ACHN (cell line): ENCODE measurements at places on chromosomes 1 and 21.
A peak's percentile ranks its signal among the peaks of the same experiment; 100 is the strongest.

DNA sequence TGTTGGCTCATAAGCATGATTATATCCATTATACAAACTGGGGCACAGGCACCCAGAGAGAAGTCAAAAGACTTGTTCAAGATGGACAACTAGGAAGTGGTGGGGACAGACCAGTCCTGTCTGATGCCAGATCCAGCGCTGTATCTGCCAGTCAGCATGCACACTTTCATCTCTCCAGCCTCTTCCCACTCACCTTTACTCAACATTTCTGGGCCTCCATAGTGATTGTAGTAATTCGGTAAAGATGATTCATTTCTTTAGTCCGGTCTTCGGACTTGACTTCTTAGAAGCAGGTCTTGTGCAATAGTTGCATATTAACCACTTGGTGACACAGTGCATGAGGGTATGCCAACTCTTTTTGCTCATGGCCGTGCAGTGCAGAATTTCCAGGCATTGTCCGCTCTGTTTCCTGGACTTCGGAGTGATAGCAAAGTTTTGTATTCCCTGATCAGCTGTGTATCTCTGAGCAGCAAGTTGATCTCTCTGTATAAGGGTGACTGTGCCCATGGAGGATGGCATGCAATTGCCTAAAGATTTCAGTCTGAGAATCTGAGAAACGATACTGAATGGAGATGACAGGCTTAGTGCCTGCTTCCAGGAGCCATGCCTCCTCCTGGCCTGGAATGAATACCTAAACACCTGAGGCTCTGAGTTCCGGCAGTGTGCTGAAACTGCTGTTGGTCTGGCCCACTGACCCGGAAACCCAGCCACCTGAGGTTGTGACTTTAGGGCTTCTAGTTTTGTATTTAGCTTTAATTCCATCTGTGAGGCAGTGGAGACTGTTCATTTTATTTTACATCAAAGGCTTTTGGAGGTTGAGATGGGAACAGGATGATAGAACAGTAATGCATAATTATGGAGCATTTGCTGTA lies 39.0 kb downstream of the GALNT2 start:
- DNase-seq, result peak; percentile 96

DNA sequence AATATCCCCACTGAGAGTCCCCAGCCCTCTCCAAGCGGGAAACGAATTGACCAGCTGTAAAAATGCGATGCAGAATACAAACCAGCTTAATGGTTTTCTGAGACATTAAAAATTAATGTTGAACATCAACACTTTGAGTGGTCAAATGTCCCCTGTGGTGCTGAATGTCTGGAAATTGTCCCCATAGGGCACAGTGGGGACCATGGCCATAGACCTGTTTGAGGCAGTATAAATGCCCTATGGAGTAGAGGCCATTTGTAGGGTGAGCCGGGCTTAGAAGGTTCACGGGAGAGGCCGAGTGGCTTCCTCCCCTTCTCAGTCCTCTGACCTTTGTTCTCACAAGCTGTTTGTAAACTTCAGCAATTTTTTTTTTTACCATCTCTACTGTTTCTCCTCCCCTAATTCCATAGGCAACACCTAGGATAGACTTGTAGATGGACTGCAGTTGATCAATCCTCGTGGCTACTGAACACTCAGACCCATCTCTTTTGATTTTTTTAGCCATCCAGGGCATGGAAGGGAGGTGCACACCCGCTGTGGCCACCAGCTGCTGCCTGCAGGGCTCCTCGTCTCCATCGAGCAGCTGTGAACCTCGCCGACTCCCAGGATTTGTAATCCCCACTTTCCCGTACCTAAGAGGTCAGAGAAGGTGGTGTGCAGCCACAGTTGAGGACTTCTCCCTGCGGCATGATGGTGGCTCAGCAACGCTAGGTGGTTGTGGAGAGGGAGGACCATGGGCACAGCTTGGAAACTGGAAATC lies 41.0 kb downstream of the KAZN start:
- DNase-seq, result no peak

DNA sequence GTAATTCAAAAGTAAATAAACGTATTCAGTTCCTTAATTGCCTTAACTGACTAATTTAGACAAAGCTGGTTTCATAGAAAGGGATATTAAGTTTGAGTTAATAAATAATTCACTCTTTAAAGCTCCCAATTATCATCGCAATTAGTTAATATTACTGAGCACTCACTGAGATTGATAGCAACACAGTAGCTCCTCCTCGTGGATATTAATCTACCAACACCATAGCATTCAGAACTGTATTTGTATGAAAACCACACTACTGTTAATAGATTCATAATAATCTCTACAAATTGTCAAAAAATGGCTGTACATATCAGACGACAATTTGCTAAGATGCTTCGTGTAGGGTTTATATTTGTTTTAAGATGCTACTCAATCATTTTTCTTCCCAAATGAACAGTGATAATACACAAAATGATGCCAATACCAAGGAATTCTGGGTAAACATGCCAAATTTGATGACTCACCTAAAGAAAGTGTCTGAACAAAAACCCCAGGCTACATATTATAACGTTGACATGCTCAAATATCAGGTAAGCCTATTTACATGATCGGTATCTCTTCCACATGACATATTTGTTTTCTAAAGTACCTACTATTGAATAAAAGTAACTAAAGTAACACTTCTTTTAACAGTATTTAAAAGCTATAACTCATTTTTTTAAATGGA lies 18.8 kb upstream of the DYNLT5 start:
- no peak for DNase-seq

- DNase-seq, result peak; percentile 82
Observed at GRCh38 chr1:201408176-201408833, 9.2 kb upstream of the LAD1 start.

DNA sequence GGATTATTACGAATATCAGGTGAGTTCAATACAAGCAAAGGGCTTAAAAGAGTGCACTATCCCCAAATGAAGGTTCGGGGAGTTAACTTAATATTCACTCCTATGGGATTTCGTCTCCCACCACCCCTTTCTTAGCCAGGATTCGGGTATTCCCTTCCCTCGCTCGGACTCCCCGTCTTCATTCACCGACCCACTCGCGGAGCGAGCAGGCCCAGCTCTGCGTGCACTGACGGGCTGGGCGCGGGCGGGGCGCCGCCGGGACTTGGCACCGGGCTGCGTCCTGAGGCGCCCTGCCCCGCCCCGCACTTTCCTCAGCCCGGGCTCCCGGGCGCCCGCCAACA lies 7.7 kb upstream of the MPZL1 start:
- peak; percentile 89 for DNase-seq

DNA sequence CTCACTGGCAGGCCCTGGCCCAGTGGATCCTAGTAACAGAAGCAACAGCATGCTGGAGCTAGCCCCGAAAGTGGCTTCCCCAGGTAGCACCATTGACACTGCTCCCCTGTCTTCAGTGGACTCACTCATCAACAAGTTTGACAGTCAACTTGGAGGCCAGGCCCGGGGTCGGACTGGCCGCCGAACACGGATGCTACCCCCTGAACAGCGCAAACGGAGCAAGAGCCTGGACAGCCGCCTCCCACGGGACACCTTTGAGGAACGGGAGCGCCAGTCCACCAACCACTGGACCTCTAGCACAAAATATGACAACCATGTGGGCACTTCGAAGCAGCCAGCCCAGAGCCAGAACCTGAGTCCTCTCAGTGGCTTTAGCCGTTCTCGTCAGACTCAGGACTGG lies 7.7 kb downstream of the CGN start:
- no peak for DNase-seq

DNA sequence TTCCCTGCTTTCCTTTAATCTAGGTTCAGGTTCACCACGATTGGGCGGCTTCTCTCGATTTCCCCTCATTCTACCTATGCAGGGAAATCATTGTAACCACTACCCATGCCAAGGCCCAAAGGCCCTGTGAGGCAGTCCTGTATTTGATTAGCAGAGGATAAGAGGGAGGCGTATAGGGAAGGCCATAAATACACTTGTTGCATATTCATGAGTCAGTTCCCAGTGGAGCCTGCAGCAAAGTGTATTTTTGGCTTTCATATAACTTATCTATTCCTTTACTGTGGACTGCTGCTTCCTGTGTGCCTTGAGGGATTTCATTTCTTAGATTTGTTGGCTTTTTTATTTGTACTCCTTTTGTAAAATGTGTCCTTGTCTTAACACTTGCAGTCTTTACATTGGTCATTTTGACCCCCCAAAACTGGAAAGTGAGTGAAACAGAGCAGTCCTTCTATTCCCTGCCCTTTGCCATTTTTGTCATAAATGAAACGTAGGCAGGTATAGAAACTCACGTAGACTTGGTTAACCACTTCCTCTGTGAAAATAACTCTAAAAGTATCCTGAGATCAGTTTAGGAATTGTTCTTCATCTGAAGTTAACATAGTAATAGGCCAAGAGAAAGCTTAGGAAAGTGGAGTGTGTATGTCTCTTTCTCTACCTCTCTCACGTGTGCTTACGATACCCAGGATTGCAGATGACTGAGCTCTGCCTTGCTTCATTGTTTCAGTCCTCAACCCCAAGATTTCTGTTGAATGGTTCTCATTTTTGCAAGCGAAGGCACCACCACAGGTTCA lies 19.6 kb upstream of the KCNQ4 start:
- DNase-seq, result no peak

- DNase-seq, result no peak
Observed at GRCh38 chr21:39108291-39109162, 74.7 kb downstream of the PSMG1 start.

DNA sequence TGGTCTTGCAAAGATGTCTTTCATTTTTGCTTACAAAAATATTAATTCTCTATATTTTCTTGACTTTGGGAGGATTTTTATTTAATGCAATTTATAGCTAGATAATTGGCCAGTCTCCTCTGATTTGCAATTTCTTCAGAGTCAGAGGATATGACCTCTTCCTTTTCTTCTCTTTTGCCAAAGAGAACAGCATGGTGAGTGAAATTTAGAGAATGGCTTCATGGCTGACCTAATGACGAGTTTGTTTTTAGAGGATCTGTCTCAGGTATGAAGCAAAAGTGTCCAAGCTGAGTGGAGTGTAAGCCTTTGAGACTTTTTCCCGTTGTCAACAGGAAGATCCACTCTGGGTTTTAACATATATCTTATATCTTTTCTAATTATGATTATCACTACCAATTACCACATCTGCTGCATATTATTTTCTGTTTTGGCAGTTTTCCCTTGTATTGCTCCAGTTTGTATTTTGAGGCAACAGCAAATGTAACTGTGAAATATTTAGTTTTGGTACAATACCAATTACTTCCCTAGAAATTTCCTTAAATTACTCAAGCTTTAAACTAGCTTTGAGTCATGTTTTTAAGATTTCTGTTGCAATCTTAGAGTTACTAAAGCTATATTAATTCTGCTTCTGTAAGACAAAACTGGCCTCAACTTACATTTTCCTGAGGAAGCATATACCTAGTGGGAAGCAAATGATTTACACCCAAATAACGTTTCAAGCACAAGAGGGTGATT lies 332.8 kb upstream of the ZRANB2 start:
- DNase-seq, result no peak

DNA sequence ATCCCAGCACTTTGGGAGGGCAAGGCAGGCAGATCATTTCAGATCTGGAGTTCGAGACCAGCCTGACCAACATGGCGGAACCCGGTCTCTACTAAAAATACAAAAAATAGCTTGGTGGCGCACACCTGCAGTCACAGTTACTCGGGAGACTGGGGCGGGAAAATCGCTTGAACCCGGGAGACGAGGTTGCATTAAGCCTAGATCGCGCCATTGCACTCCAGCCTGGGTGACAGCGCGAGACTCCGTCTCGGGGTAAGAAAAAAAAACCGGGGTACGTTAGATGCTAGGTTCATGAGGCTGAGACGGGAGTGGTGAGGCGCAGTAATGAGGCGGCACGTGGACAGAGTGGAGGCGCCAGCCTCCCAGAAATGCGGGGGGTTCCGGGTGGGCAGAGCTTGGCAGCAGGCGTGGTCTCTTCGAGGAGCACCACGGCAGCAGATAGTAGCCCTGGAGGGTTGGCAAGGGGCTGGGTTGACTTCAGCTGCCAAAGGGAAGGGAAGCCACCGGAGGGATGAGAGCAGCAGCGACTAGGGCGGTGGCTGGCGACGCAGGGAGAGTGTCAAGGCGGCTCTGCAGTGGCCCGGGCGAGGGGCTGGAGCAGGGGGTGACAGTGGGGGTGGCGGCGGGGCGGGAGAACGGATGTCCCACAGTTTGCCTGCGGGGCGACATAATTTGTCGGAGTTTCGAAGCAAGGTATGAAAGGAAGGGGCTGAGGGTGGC lies 832 bp downstream of the MRPL20 start:
- no peak for DNase-seq

DNA sequence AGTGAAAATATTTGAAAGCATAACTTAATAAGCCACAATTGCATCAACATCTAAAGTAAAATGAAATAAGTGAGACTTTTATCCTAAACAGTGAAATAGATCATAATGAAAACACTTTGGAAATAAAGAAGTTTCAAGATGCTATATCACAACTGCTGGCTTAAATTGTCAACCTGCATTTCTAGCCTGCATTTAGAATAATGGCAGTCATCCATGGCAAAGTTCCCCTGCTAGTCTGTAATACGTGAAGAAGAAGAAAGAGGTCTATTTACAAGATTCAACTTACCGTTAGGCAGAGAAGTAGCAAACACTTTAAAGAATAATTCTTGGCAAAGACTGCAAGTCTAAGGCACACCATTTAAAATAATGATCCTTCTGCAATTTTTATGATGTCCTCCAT lies 133.6 kb downstream of the DPYD start:
- DNase-seq, result no peak

GRCh38 chr21:32007456-32007855 lies 134.6 kb downstream of the HUNK start:
- no peak for DNase-seq

GRCh38 chr1:14522926-14523241 lies 75.6 kb upstream of the KAZN start:
- DNase-seq, result peak; percentile 41
